GM13976 (cell line): ENCODE measurements at places on chromosomes 2 and 18.

- DNase-seq, result peak; percentile 20
Observed at GRCh38 chr18:51867767-51868166, 472.2 kb upstream of the DCC start.

- DNase-seq, result no peak
Observed at GRCh38 chr2:516944-517343, 160.3 kb downstream of the TMEM18 start.

GRCh38 chr18:56933472-56933871 lies 213.4 kb upstream of the BOD1L2 start:
- DNase-seq, result no peak

- no peak for DNase-seq
Observed at GRCh38 chr2:37992601-37993000, 67.5 kb downstream of the RMDN2 start.

GRCh38 chr2:157810037-157810436 lies 66.1 kb downstream of the ACVR1 start:
- no peak for DNase-seq

- no peak for DNase-seq
Observed at GRCh38 chr18:39871961-39872360, 2083.1 kb upstream of the PIK3C3 start.

DNA sequence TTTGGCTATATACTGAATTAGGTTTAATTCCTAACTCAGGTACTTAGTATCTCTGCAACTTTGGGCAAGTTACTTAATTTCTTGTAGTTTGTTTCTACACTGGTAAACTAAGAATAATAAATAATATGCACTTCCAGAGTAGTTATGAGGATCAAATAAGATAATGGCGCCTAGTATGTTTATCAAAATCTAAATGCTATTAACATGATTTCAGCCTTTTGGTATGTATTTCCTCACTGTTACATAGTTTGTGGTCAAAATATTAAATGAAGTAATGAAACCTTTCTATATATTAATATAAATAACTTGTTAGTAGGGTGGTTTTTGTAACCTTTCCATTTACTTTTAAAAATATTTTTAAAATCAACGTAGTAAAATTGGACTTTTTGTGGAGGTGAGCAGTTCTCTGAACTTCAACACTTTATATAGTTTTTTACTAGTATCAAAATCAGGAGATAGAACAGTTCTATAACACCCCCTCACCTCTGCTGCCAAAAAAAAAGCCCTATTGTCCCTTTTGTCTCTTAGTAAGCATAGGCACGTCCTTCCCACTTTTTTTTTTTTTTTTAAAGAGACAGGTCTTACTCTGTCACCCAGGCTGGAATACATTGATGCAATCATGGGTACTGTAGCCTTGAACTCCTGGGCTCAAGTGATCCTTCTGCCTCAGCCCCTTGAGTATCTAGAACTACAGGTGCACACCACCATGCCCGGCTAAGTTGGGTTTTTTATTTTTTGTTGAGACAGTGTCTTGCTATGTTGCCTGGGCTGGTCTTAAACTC lies 44.8 kb downstream of the RAB3GAP1 start:
- DNase-seq, result no peak

DNA sequence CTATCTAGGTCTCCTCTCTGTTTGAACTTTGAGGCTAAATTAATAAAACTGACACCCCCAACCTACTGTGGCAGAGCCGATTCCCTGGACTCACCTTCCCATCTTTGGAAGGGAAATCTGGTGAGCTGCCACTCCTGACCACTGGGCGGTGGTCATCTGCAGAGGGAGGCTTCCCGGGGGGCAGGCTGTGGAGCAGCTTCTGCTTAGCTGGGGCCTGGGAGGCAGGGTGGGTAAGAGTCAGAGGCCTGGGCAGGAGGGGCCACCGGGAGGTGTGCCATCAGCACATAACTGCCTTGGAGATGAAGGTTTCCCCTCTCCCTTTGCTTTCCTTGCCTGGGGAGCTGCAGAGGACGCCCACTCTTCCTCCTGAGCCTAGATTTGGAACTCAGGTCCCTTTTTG lies 2.3 kb upstream of the NPPC start:
- peak; percentile 18 for DNase-seq

- no peak for DNase-seq
Observed at GRCh38 chr18:66727991-66728390, 124.1 kb upstream of the CDH19 start.

DNA sequence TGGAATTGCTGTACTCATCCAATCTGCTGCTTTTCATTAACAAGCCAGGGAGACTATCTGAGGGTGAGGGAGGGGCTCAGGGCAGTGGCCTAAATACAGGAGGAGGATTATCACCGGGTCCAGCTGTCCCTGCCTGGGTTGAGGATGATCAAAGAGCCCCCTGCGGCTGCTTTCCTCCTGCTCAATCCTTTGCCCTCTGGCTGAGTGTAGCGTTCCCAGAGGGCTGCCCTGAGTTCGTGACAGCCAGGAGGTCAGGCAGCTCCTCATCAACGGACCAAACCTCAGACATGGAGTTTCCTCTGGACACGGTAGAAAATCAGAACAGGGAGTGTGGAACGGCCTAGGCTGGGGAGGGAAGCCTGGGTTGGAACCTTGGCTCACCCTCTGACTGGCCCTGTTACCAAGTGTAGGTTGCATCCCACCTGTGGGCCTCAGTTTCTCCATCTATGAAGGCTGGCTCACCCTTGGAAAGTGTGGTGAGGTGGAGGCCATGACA lies 23.5 kb downstream of the CIB4 start:
- no peak for DNase-seq

DNA sequence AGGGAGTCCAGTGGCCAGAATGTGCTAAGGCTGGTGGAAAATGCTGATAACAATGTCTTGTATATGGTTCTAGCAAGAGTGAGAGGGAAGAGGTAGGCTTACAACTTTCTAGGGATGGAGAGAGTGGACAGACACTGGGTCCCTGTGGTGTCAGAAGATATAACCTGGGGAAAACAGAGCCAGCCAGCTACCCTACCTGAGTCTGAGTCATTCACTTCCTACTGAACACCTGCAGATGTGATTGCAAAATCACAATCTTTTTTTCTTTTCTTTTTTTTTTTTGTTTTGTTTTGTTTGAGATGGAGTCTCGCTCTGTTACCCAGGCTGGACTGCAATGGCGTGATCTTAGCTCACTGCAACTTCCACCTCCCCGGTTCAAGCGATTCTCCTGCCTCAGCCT lies 7.3 kb downstream of the TET3 start:
- no peak for DNase-seq

DNA sequence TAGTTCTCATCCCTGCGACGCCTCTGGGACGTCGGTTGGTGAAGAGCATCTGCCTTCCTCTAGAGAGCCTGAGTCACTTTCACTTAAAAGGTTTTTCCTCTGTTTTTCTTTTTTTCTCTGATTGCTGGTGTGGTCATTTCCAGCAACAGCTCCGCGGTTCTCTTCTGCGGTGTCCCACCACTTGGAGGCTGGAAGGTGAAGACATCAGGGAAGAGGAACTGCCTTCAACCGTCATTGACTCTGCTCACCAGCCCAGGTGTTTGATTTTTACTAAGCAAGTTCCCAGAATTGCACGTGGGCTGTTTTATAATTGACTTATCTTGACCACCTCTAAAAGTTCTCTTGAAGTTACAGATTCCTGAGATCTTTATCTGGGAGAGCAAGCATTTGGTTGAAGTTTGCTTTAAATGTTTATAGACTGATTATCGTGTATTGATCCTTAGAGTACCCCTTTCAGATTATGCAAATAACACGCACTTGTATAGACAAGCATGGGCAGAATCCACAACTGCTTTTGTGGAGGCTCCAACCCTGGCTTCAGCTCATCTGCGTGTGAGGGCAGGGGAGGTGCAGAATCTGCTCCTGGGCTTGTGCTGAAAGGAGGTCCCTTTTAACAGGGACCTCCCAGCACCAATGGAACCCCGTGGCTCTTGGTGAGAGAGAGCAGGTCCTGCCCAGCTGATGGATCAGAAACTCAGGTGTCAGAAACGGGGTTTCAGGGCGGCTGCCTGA lies 3.5 kb downstream of the CTDP1 start:
- peak; percentile 41 for DNase-seq

GRCh38 chr2:165307317-165307716 lies 68.1 kb downstream of the SCN2A start:
- DNase-seq, result no peak

DNA sequence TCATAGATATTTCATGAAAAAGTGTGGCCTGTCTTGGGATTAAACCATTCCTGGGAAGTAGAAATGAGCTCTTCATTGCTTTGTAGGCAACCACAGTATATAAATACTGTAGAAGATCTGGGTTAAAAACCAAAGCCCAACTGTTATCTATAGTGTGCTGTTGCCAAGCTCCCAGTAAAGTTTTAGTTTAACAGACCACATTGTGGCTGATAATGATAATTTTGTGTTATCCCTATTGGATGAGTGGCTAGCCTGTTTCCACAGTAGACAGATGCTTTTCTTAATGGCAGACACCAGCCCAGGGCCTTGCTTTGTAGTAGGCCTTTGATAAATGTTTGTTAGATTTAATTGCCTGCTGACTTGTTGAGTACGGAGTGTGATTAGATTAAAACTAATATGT lies 52.1 kb downstream of the FMNL2 start:
- no peak for DNase-seq

- no peak for DNase-seq
Observed at GRCh38 chr2:25281522-25281921, 60.2 kb downstream of the DNMT3A start.

- no peak for DNase-seq
Observed at GRCh38 chr2:168661863-168662256, 140.6 kb upstream of the NOSTRIN start.

DNA sequence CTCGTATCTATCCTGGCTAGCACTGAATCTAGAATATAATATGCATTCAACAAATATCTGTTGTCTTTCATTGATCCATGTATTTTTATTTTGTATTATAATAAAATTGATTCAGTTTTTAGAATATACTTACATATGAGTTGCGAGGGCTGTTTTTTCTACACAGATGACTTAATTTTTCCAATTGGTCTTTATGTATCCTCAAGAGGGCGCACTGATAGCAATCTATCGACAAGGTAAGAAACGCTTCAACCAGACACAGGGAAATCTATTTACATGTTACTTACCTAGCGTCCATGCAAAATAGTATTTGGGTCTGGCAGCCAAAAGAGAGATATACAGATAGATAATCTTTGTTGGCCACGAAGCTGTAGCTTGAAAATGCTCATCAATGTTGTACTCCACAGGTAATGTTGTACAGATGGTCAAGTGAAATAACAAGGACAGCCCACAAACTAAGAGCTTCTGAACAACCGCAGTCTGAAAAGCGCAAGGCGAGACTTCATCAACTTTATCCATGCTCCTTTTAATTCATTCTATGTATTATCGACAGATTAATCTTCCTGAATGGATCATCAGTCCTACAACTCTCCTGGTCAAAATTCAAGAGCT lies 35.5 kb upstream of the KIDINS220 start:
- DNase-seq, result peak; percentile 55

DNA sequence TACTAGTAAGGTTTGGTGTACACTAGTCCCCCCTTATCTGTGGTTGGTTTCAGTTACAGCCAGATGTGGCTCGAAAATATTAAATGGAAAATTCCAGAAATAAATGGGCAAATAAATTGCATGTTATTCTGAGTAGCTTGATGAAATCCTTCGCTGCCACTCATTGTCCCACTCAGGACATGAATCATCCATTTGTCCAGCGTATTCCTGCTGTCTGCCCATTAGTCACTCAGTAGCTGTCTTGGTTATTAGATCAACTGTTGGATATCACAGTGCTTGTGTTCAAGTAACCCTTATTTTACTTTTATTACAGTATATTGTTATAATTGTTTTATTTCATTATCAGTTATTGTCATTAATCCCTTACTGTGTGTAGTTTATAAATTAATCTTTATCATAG lies 21.7 kb downstream of the ZDBF2 start:
- no peak for DNase-seq

- no peak for DNase-seq
Observed at GRCh38 chr2:1599301-1600085, 144.8 kb downstream of the PXDN start.

DNA sequence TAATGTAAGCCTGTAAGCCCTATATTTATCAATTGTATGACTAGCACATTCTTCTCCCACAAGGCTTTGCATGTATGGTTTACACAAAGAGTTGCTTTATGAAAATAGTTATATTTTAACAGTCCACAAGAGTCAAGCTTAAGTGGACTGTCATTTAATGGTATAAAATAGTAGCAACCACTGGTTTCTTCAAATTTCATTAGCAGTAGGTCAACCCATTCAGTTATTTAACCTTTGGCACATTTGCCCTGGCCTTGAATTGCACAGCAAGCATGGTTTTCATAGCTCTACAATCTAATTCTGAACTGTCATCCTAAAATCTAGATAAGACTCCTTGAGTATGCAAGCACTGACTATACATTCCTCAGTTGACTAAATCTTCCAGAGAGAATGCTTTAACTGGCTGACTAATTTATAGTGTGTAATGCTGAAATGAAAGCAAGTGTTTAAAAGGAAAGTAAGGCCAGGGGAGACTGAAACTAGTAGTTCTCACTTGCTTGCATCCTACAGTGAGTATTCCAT lies 1.8 kb downstream of the DPP4 start:
- peak; percentile 46 for DNase-seq

- DNase-seq, result no peak
Observed at GRCh38 chr2:143132355-143132754, 3.1 kb downstream of the ARHGAP15 start.

- DNase-seq, result no peak
Observed at GRCh38 chr18:56382541-56382940, 255.9 kb downstream of the TXNL1 start.

DNA sequence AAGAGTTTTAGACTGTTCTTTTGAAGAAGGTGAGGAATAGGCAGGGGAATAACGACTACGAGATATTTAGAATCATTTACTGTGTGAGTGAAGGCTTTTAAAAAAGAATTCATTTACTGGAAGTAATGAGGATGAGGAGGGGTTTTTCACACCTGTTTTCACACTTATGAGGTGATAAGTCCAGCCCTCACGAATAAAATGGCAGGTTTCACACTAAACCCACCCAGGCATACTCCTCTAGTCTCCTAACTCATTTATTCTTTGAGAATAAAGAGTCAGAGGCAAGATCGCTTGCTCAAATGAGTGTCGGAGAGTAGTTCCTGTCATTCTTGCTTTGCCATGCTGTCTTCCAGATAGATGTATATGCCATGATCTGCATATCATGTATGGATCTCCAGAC lies 79.0 kb upstream of the ZEB2 start:
- no peak for DNase-seq

DNA sequence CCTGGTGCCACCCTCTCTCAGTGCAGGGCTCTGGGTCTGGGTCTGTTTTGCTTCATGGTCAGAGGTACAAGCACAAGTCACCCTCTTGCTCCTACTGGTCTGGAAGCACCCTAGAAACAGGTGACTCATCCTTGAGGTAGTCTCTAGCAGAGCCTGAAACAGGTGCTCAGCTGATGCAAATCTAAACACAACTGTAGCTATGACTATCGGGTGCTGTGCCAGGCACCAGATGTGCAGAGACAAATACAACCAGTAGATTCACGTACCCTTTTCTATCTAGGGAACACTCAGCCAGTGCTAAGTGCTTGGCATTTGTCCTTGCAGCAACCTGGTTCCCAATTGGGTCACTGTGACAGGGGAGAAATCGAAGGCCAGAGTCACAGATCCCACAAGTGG lies 140.9 kb upstream of the MYCN start:
- DNase-seq, result no peak
